ENCODE measurements at places on chromosomes 2 and 18.

DNA sequence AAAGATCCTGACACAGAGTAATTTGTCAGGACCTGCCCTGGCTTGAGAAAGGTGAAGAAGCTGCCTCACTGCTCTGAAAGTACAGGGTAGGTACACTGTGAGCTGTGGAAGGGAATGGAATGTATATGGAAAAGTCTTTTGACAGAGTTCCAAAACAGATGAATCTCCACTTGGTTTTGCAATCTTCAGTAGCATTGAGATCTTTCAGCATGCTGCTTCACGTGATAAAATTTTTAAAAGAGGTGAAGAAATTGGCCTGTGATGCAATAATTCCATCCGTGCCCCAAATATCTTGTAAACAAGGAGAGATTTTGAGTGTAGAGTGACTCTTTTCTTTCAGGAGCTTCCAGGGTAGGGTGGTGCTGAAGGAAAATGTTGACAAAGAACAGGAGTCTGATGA, 123.1 kb downstream of the OSR1 start:
- no peak for DNase-seq

DNA sequence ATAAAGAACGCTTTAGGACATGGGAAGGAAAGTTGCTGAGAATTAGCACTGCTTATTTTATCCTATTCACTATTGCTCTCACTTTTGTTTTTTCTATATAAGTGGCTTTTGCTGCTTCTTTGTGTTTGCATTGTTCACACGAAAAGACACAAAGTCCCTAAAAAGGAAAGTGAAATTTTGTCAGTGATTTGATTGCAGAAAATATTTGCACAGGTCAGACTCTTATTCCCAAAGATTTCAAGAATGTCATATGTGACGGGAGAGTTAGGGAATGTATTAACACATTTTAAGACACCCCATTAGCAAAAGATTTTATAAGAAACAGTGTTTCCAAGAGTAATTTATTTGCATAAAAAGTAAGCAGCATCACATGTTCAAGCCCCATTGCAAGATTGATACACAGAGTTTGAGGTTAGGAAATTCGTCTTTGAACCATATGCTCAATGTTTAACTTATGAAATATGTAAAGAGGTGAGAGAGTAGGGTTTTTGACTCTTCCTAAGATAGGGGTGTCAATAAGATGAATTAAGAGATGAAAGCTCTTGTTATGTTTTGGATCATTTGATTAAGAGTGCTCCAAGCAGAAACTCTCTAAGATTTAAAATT, 57.0 kb downstream of the CCDC102B start:
- DNase-seq, result no peak

GRCh38 chr2:78263571-78263970, 741.4 kb upstream of the LRRTM4 start:
- DNase-seq, result no peak

- DNase-seq, result no peak
Observed at GRCh38 chr2:223099561-223099960, 47.6 kb downstream of the KCNE4 start.

DNA sequence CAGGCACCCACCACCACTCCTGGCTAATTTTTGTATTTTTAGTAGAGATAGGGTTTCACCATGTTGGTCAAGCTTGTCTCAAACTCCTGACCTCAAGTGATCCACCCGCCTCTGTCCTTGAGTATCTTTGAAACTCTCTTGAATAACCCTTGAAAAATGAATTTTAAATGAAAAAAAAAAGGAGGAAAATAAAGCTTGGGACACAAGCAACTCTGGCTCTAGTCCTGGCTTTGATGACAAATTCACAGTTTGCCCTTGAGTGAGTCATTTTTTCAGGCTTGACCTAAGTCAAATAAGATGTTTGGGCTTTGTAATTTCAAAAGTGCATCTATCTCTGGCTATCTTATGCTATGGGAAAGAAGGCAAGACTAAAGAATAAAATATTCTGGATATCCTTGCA, 79.0 kb upstream of the TRIB2 start:
- DNase-seq, result no peak

GRCh38 chr2:110182449-110182848, 22.4 kb downstream of the NPHP1 start:
- DNase-seq, result no peak

DNA sequence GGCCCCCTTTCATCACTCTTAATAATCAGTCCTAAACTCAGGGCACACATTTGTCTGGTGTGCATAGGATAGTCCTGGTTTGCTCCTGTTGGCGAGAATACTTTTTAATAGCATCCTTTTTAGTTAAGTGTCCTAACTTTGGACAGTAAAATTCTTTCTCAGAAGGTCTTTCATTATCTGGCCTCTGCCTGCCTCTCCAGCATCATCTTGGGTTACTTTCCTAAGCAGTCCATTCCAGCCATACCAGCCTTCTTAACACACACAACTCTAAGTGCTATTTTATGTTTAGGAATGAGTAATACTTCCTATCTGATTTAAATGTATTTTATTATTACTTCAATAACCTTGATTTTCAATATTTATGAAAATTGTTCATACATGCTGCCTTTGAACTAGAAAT, 151.0 kb downstream of the ACOXL start:
- DNase-seq, result no peak

GRCh38 chr2:179340678-179341077, 76.0 kb upstream of the SESTD1 start:
- DNase-seq, result no peak

Measured in activated T-cell treated with anti-CD3 and anti-CD28 coated beads for 48 hours (primary cell).